ENCODE measurements at places on chromosomes 12 and 14.

- DNase-seq: no peak
Observed at GRCh38 chr12:69045430-69045829, 112.5 kb upstream of the CPM start.

- DNase-seq: no peak
Observed at GRCh38 chr12:123038966-123039365, 58.5 kb downstream of the ARL6IP4 start.

DNA sequence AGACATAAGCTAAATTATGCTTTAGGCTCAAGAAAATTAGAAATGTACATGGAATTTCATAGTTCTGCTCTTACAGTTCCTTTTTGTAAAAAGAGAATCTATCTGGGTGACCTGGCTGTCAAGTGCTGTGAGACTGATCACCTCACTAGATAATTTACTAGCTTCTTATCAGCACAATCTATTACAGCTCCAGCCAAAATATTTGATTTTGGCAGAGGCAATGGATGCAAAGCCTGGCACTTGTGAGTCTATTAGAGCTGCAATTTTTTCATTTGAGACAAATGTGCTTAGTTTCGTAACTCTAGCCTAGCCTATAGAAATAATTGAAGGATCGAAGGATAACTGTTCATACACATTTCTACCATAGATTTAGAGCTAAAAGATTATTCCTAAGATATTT, 927.5 kb downstream of the SLC6A15 start:
- DNase-seq: no peak

DNA sequence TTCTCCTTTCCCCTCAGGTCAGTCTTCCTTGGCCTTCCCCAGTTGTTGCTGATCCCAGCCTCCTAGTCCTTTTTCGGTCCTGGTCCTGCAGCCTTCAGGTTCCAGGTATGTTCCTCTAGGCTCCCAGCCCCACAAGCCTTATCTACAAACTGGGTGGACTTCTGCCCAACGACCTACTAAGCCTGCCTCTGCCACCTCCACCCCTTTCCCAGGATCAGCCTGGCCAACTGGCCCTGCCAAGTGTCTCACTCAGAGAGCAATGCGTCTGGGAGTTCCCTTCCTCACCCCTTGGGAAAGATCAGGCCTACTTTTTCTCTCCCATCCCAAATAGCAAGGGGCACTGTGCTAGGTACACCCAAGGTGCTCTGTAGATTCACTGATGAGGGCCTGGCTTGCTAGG, at the start of gene SERPINA12:
TSS of gene SERPINA12 (minus strand) at position 114 of the 400 bp plus-strand sequence. CDS start 11,072 bp downstream, outside the sequence.
- DNase-seq: no peak

GRCh38 chr14:77271113-77271710, at the start of gene NGB:
Gene NGB, minus strand, starts transcription at chr14:77271206. Its CDS starts 269 bp downstream, at chr14:77270937.
- no peak for DNase-seq

- no peak for DNase-seq
Observed at GRCh38 chr12:69131077-69131476, 108.3 kb upstream of the CPSF6 start.

- DNase-seq: no peak
Observed at GRCh38 chr14:23168246-23168645, 15.2 kb downstream of the SLC7A8 start.

- DNase-seq: no peak
Observed at GRCh38 chr12:85673921-85674420, 162.2 kb downstream of the RASSF9 start.

- DNase-seq: peak; percentile 80
Observed at GRCh38 chr12:121793440-121793837, at the start of gene RHOF. Gene RHOF, minus strand, starts transcription at chr12:121793688. Its CDS starts 55 bp downstream, at chr12:121793633.

DNA sequence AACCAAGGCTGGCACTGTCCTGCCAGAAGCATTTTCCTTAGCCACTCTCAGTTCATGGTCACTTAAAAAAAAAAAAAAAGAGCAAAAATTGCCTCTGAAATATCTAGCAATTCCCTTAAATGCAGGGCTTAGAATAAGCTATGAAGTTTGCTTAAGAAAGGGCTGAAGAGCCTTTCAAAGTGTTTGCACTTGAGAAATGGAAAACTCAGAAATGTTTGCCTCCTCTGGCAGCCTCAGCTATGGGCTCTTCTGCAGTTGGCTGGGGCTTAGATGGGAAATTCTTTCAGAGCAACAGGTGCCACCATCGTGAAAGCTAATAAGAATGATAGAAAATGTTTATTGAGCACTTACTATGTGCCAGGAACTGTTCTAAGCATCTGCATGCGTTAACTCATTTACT, 48.5 kb upstream of the TSPAN11 start:
- no peak for DNase-seq

DNA sequence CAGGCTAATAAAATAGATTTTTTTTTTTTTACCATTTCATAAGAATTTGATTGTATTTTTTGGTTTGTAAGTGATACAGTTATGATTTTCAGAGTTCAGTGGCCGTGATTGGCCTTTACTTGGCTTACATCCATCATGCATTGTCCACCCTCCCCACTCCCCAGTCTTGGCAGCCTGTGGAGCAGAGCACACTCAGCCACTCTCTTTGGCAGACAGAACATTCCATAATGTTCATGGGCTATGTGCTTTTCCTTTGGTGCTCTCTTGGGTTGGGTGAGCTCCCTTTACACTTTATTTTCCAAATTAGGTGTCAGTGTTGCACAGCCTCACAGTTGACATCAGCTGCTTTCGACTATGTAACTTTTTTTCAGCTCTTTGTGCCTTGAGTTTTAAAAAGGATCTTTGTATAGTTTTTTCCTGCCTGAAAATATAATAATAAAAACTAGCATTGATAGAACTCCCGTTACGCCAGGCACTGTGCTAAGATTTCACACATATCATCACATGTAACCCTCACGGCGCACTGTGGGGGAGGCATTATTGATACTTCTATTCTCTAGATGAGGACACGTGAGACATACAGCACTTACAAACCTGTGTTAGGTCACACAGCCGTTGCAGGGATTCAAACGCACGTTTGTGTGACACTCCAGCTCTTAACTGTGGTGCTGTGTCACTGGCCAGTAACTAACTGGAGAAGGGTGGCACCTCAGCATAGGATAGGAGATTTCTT, 21.5 kb downstream of the SUDS3 start:
- DNase-seq: no peak

GRCh38 chr14:71206766-71207371, 299.6 kb downstream of the PCNX1 start:
- no peak for DNase-seq

- DNase-seq: no peak
Observed at GRCh38 chr14:85618390-85618789, 88.4 kb downstream of the FLRT2 start.

GRCh38 chr14:83395321-83395720, 1861.7 kb upstream of the SEL1L start:
- DNase-seq: no peak

GRCh38 chr12:96190413-96191108, 3.6 kb upstream of the ELK3 start:
- no peak for DNase-seq

- DNase-seq: no peak
Observed at GRCh38 chr14:52013984-52014600, 24.7 kb downstream of the RTRAF start.

- no peak for DNase-seq
Observed at GRCh38 chr12:11839091-11839641, 189.7 kb downstream of the ETV6 start.

DNA sequence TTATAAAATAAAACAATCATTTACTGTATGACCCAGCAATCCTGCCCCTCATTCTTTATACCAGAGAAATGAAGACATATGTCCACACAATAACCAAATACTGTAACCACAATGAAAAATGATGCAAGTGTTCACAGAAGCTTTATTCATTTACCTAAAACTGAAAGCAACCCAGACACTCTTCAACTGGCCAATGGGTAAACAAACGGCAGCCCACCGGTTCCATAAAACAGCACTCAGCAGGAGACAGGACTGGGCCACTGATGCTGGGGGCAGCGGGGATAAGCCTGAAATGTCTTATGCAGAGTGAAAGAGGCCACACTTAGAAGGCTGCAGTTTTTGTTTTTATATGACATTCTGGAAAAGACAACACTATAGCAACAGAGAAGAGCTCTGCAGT, 15.1 kb downstream of the DDX51 start:
- no peak for DNase-seq

- DNase-seq: no peak
Observed at GRCh38 chr12:45431126-45431525, 215.2 kb downstream of the ANO6 start.

DNA sequence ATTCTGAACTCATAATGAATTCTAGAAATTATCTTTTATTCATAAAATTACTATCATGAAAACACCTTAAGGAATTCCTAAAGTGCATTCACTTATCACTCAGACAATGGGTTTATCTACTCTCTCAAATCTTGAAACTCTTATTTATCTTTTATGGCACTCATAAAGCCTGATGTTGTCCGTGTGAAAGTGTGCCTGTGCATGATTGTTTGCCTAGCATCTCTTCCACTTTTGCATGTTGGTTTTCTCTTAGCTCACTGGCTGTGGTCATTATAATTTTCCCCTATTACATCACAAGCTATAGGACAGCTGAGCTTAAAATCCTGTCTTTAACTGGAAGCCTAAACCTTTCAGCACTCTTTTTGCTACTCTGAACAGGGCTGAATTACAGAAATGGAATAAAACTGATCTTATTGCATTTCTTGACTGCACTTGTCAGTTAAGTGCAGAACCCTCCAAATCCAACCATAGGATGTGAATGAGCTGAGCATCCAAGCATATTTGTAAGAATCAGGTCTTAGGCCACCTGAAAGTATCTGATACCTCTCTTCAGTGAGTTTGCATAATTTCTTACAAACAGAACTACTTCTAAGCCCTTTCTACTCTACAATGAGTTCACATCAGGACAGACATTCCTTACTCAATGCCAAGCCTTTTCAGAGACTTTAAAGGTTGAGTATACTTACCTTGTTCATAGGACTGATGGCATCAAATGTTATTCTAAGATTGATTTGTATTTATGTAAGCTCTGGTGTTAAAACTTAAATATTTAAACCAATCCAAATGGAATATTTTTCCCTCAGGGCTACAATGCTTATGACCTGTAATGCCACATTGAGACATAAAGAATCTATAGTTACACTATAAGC, 221.2 kb upstream of the KITLG start:
- DNase-seq: no peak

DNA sequence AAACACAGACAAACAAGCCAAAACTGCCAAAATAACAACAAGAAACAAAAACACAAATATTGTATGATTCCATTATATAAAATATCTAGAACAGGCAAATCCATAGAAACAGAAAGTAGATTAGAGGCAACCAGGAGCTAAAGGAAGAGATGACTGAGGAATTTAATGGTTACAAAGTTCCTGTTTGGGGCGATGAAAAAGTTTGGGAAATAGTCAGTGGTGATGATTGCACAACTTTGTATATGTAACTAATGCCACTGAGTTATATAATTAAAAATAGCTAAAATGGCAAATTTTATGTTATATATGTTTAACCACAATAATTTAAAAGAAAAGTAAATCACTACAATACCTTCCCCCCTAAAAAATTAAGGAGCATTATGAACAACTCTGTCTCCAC, 24.5 kb downstream of the GNPTAB start:
- DNase-seq: no peak

DNA sequence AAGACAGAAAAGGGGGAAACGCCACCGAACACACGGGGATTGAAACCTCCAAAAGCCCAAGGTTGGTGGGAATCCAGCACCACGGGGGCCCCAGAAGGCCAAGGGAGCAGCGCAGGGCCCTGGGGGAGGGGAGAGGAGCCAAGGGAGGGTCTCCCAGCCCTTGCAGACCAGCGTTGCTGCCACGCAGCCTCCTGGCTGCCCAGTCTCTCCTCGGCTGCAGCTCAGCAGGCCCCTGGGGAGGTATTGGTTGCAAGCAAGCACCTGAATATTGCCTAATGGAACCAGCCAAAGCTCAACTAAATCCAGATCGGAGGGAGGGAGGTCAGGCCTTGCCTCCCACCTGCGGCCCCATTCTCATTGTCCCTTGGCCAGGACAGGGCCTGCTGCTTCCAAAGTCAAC, 15.8 kb downstream of the TMEM229B start:
- no peak for DNase-seq

- DNase-seq: no peak
Observed at GRCh38 chr14:31543969-31544799, 17.0 kb upstream of the NUBPL start.

All from GM13976 (cell line).